ENCODE measurements at places on chromosomes 6 and 20.

DNA sequence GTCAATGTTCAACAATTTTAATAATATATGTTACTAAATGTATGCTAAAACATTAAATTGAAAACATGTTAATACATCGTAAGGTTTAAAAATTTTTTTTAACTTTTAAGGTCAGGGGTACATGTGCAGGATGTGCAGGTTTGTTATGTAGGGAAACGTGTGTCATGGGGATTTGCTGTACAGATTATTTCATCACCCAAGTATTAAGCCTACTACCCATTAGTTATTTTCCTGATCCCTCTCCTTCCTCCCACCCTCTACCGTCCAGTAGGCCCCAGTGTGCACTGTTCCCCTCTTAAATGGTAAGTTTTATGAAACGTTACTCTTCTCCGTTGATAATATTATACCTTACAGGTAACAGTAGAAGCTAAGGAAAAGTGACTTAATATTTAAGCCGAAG, 15.8 kb downstream of the PDE7B start:
- no peak for DNase-seq

GRCh38 chr6:155755452-155755851, 299.8 kb upstream of the NOX3 start:
- no peak for DNase-seq

DNA sequence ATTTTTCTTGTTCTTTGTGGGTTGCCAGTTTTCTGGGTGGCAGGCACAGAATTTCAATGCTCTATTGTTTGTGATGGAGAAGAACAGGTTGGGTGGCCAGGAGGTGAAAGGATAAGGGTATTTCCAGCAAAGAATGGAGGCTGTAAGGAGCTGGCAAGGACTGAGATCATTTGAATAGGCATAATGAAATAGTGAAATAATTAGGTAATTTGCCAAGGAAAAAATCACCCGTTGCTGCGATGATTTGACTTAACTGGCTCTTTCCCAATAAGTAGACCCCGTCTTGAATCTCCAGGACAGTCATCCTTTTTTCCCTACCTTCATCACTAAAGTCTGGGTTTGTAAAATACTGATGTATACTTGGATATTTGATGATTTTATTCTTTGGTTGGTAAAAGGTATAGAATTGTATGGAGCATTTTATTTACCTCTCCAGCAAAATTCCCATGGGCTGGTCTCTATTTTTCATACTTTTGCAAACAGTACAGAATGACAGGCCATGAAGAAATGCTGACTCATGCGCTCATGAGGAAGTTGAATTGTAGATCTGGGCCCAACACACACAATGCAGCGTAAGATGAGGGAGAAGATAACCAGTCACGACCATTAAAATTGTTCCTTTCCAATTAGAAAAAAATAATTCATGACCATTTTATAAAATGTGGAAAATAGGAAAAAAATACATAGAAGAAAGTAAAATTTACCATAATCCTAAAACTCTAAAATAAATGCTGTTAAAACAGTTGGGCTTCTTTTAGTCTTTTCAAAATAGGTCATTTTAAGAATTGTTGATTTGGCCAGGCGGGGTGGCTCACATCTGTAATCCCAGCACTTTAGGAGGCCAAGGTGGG, 2.4 kb upstream of the GCNT2 start:
- DNase-seq = no peak

- no peak for DNase-seq
Observed at GRCh38 chr6:29743568-29743967, 20.3 kb downstream of the HLA-F start.

DNA sequence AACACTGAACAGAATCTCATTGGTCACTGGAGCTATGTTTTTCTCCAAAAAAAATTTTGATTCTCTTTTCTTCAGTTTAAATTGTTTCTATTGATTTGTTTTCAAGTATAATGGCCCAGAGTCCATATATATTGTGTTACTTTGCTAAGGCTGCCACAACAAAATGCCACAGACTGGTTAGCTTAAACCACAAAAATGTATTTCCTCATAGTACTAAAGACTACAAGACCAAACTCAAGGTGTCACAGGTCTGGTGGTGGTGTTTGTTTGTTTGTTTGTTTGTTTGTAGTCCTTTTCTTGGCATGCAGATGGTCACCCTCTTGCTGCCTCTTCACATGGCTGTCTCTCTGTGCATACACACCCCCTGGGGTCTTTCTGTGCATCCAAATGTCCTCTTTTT, 34.0 kb downstream of the BMP5 start:
- no peak for DNase-seq

DNA sequence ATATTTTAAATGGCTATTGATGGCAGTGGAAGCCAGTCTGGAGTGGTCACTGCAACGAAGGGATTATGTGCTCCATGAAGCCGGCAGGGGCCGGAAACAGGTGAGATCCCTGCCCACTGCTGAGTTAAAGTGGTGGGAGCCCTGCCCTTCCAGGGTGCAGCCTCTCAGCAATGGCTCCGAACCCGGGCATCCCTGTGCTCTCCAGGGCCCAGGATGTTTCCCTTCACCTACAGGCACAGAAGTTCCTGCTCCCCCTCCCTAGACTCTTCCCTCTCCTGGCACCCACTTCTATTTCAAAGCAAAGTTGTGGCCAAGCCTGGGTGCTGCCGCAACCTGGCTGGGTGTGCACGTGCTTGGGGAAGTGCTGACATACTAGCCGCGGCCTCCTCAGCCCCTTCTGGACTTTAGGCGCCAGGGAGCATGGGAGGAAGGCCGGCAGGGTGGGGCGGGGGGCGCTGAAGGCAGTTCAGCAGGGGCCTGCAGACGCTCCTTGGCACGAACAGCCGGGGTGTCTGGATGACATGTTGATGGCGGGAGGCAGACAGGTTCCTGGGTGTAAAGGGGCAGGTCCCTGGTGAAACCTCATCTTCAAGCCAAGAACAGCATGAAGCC, 452.3 kb downstream of the HTR1B start:
- DNase-seq = no peak

DNA sequence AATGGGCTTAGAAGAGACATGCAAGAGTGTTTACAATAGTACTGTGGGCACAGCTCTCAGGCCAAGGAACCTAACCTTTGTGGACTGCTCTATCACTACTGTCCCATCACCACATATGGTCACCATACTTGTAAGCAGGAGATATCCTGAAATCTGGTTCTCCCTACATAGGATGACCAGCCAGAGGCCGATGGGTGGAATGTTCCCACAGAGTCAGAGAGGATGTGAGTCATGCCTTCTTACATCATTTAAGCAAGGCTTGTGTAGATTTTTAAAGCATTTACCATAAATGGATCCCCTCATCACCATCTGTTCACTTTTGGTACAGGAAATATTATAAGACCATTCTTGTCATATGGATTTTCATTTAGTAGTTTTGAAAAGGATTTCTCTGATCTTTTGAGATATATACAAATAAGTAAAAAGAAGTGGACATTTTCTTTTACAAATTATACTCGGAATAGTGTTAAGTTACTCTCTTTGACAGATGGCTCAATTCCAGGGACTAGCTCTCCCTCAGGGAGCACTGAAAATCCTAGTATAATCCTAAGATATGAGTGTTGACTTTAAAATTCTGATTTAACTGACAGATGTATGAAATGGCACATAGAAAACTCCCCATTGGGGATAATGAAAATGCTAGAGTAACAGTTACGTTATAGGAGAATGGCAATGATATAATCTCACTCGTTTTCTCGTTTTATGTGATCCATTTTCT, 6.6 kb downstream of the HTR1B start:
- no peak for DNase-seq

DNA sequence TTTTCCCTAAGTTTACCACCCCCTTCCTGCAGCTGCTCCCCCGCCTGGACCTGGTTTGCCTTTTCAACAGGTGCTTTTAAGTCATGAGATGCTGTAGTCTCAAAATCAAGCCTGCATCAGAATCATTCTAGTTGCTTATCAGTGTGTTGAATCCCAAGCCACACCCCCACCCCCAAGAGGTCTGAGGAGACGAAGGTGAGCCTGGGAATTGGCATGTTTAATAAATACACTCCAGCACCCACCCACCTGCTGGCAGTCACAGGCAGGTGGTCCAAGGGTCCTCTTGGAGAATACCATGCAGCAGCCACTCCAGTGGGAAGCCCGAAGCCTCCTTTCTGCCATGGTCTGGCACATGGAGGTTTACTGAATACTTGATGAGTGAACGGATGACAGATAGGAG, 1.1 kb upstream of the ADIG start:
- DNase-seq = no peak

GRCh38 chr20:8414586-8415274, 282.7 kb downstream of the PLCB1 start:
- no peak for DNase-seq

- DNase-seq = no peak
Observed at GRCh38 chr6:106972500-106972899, 2.0 kb downstream of the CD24 start.

DNA sequence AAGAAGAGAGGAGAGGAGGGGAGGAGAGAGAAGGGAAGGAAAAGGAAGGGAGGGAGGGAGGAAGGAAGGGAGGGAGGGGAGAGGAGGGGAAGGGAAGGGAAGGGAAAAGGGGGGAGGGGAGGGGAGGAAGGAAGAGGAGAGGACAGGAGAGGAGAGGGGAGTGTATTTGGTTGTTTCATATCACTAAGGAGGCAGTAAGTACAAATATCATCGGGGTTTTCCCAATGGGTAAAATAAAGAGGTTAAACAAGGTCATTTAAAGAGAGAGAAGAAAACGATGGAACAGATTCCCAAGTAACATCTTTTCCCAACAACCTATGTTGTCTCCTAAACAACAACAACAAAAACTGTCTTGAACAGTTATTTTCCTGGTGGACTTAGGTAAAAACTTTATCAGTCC, 43.6 kb downstream of the MBOAT1 start:
- DNase-seq = no peak

GRCh38 chr20:45345104-45345936, 2.9 kb downstream of the SDC4 start:
- DNase-seq = no peak

DNA sequence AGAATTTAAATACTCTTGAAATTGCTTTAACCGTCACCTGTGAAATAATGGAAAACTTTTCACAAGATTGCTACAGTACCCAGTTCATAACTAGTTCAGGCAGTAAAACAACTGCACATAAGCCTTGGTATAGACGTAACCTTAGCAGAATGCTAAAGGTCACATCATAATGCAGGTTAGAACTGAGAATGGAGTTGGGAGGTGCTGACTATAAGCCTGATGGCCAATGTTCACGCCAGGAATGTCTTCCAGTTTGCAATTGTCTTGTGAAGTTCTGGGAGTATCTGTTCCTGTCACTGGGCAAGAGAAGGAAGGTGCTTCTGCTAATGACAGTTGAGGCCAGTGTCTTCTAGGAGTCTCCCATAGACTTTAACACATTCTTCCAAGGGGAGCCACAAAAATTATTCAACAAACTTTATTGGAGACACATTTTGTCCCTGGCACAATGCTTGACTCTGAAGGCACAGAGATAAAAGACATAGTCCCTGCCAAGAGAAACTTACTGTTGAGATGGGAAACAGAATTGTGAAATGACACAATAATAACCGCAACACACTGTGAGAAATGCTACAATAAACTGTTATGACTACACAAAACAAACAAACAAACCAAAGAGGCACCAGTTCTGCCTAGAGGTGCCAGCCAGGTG, 24.6 kb upstream of the CEP162 start:
- no peak for DNase-seq

DNA sequence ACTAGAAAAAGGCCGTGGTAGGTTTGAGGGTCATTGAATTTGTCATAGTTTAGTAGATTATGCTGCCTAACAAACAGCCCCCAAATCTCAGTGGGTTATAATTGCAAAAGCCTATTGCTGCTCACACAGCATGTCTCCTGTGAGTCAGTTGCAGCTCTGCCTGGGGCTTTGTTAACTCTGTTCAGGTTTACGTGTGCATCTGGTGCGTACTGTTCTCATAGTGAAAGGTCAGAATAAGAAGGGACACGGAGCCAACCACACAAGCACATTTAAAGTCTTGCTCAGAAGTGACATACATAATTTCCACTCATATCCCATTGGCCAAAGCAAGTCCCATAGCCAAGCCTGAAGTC, 48.1 kb upstream of the BMP2 start:
- no peak for DNase-seq

DNA sequence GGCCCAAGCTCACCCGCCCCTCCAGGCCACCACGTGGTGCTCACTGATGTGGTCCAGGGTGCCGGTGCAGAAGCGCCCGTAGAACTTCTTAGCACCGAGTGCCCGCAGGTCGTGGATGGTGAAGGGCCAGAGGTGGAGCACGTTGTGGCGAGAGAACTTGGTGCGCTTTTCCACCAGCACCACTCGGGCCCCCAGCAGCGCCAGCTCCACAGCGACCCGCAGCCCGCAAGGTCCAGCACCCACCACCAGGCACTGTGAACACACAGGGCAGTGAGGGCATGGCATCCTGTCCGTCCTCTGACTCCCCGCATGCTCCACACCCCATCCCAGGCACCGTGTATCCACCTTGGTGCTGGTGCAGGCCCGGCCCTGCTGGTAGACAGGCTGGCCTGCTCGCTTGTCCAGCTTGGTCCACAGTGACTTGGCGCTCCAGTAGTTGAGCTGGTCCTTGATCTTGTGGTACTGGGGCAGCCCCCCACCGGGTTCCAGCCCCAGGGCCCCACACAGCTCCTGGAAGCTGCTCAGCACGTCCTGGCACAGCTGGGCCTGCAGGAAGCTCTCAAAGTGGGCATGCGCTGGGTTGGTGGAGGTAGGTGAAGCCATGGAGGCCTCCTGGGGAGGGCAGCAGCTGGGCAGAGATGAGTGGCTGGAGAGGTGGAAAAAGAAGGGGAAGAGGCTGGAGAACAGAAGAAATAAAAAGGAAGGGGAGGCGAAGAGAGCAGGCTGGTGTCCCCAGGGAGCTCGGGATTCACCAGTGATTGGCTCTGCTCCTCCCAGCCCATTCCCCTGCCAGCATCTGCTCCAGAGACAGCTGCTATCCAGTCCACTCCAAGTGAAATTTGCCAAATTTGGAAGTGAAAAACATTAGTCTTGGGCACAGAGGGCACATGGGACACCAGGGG, 1.7 kb downstream of the MICAL1 start:
- no peak for DNase-seq

- no peak for DNase-seq
Observed at GRCh38 chr20:31560746-31561598, 44.1 kb upstream of the ID1 start.

DNA sequence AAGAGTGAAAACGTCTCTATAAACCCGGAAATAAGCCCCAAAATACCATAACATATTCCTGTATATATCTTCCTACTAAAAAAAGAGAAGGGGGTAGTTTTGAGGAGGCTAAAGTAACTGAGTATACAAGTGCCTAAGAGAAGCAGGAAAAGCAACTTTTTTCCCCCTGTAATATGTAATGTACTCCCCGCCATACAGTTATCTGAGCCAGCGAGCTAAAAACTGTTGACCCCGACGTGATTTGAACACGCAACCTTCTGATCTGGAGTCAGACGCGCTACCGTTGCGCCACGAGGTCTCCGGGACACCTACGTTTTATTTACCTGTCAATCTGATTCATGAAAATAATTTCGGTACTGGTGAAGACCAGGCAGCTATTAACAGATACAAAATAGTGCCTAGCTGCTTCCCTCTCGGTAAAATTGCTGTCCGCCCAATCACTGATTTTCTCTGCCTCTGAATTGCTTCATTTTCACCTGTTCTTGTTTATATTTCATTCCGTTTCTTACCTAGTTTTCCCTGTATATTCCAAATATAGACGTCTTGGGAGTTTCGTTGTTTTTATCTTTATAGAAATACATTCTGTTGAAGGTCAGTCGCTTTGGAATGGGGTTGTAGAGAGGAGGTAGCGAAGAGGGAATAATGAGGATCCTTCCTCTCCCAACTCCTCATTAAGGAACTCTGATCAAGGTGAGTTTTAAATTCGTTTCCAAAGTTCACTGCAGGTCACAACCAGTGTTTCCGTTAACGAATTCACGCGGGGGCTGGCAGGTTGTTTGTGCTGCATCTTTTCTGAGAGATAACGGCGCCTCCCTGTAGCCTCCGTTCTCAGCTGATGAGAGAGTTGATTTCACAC, 33.6 kb upstream of the BTN3A2 start:
- peak; percentile 40 for DNase-seq
